NCI-H1930 (cell line): ENCODE measurements at places on chromosomes 4 and X.

DNA sequence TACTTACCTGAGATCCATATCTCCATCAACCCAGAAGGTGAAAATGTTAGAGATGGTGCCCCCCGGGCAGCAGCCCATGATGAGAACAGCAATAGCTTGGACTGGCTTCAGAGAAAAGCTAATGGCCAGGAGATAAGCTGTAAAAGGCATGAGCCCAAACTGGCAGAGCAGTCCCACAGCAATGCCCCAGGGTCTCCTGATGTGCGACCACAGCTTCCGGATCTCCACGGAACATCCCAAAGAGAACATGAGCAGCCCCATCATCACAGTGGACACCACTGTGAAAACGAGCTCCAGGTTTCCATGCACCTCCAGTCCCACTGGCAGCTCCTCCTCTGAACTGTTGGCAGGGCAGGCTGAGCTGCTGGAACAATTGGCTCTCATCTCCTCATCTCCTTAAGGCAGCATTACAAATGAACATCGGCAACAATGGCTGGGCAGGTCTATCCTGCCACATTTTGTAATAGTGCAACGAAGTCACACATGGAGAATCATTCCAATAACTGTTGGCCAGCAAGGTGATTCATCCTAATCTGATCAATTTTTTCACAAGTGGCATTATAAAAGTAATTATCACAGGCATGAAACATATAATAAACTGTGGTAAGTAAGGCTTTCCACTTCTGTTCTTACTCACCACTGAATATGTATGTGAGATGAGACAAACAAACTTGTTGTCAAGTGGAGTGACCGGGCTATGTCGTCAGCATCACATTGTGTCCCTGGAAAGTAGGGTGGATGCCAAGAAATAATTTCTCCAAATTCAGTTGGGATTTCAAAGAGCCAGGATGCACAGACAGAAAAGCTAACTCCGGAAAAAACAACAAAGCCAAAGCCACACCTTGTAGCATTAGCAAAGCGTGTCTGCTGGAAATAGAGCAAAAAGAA lies at the start of gene SLC10A6:
TSS of gene SLC10A6 (minus strand) at position 653 of the 888 bp plus-strand sequence. CDS start at position 384, 269 bp downstream.
- no peak for DNase-seq

DNA sequence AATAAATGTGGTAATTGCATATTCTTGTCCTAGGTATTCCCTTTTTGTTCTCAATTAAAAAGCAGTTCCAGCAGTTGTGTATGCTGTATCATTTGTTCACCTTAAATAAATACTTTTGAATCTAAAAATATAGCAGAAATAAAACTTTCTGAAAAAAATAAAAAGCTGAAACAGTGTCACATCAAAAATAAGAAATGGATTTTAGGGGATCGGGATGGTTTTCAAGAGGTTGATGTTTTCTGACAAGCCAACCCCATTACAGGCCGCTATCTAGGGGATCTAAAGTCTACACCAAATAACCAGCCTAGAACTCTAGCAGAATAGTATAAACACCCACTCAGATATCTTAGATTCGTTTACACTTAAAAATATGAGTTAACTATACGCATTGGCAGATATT lies 95.4 kb upstream of the MAML3 start:
- DNase-seq, result no peak

DNA sequence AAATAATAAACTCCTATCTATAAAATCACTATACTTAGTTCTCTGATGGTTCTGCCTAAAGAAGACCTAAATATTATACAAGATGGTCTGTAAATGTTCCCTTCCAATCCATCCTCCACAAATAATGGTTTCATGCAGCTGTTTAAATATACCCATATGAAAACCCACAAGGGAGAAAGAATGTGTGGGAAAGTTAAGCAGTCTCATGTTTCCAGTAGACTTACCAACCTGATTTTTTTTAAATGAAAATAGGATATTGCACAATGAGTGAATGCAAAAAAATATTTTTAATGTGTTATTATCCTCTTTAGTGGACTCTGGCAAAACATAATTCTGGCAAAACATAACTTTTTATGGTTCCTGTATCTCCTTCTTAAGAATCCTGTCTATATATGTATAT lies 23.3 kb downstream of the CAMK2D start:
- DNase-seq, result no peak

DNA sequence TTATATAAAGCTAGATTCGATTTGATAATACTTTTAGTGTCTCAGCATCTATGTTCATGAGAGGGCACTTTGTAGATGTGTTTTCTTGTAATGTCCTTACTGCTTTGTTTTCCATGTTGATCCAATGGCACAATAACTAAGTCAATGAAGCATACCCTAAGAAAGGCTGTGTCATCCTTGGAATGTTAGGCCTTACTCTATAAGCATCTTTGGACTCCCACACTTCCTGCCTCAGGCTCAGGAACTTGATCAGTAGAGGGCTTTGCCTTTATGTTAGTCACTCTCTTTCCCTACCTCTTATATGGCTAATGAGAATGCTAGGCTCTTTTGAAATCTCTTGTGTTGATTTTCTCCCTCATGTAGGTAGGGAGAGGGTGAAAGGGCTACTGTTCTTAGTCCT lies 33.2 kb upstream of the EDA2R start:
- DNase-seq, result no peak

DNA sequence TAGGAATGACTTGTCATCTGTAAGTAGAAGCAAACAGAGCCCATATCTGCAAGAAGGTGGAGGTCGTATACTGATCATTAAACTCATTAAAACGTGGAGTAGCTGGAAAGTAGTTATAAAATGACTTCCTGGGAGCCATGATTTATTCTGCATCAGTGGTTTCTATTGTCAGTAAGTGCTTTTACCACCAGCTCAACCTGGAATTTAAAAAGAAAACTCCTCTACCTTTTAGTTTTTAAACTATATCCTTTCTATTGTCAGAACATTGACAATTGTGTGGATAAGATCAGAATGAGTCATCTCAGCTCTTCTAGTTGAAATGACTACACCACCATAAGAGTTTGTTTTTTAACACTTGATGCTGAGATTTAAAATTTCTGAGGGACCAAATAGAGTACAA lies 651.2 kb upstream of the GALNT7 start:
- DNase-seq, result no peak

DNA sequence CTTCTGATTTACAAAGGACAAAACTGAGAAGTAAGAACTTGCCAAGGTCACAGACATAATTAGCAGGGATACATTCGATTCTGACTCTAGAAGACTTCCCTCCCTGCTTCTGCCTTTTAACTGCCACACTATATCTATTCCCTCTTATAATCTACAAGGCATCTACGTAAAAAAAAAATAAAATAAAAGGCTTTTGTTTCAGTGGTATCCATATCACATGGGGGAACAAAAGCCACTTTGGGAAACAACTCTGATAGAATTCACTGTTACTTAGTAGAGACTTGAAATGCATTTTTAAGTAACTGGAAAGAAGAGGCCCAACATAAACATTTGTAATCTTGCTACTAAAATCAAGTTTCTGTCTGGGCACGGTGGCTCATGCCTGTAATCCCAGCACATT lies 247.2 kb downstream of the SCFD2 start:
- DNase-seq, result no peak

DNA sequence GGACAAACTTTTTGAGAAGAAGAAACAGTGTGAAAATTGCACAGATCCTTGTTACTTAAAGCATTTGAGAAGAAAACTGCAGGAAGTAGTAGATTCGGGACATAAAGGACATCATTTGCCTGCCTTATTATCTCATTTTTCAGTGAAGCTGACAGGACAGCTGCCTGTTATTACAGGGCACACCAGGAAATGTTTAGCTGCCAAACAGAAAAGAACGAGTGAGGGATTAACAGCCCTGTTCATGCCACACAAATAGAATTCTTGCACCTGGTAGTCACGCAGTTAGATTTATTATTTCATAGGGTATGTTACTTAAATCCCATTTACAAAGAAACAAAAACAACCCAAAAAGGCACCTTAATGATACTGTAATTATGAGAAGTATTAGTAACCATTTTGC lies 100.6 kb downstream of the CHIC2 start:
- DNase-seq, result peak; percentile 95

- DNase-seq, result no peak
These were observed 20.9 kb downstream of the INTS6L start for GRCh38 chrX:135541351-135541750.

- DNase-seq, result no peak
These were observed 9.0 kb upstream of the PRSS48 start for GRCh38 chr4:151267822-151268535.

- no peak for DNase-seq
These were observed 69.6 kb upstream of the MTNR1A start for GRCh38 chr4:186624951-186625350.

DNA sequence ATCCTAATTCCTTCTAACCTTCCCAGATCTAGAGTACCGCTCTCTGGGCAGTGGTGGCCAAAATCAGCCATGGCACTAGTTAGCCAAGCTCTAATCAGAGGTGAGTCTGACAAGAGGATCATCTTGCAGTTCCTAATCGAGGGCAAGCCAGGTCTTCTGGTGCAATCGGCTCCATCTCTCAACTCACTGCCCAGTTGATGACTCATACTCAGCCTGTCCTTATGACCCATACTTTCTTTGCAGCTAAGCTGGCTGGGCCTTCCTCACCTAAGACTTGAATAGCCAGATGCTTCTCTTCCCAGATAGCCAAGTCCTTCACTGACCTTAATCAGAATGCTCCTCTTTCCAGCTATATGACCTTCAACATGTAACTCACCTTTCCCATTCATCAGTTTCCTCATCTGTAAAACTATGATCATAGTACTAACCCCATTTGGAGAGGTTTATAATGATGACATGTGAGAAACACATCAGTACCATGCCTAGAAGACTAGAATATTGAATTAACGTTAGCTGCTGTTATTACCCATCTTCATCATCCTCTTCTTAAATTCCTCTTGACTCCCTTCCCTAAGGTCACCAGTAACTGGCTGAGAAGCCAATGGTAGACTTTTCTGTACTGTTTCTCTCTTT lies 57.1 kb downstream of the RELL1 start:
- DNase-seq, result no peak

DNA sequence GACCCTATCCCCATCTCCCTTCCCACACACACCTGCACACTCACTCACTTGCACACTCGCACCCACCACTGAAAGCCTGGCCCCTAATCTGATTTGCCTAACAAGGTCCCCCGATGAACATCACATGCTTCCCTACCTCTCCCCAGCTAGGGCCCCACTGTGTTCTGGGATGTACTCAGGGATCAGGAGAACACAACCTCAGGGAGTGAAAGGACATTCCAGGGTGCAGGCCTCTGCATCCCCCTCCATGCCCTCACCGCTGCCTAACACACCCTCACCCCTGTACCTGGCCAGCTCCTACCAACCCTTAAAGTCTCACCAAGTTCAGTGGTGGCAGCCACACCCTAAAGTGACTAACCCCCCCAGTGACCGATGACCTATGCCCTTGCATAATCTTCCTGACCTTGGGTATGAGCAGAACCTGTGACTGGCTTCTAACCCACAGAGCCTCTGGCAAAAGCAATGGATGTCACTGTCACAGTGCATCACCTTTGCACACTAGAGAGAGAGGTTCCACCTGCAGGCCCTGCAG lies 2.4 kb upstream of the AFAP1 start:
- DNase-seq, result no peak

- DNase-seq, result no peak
These were observed 87.8 kb upstream of the BMPR1B start for GRCh38 chr4:94669672-94670664.

- DNase-seq, result no peak
These were observed 212.9 kb downstream of the TEX13C start for GRCh38 chrX:125532411-125533089.

- DNase-seq, result no peak
These were observed 123.7 kb downstream of the ARHGAP10 start for GRCh38 chr4:147855571-147856009.

DNA sequence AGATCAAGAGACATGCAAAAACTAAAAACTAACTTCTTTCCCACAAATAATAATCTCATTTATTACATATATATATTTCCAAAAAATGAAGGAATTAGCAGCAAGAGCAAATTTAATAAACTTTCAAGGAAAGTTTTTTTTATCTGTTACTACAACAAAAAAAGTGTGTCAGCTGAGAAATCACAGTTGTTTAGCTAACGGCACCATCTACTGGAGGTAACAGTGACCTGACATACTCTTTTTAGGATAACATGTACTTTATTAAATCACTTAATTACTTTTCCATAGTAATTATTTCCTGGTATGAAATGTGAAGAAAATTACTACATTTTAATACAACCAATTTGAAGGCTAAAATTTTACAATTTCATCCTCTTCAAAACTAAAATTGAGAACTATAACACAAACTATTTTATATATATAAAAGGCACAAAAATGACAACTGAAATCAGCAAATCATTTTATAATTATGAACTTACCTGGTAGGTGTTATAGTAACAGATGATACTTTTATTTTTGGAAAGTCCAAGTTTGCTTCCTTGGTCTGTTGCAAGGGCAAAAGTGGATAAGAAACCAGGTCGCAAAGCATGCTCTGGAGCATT lies 9.1 kb downstream of the LAMTOR3 start:
- DNase-seq, result no peak

DNA sequence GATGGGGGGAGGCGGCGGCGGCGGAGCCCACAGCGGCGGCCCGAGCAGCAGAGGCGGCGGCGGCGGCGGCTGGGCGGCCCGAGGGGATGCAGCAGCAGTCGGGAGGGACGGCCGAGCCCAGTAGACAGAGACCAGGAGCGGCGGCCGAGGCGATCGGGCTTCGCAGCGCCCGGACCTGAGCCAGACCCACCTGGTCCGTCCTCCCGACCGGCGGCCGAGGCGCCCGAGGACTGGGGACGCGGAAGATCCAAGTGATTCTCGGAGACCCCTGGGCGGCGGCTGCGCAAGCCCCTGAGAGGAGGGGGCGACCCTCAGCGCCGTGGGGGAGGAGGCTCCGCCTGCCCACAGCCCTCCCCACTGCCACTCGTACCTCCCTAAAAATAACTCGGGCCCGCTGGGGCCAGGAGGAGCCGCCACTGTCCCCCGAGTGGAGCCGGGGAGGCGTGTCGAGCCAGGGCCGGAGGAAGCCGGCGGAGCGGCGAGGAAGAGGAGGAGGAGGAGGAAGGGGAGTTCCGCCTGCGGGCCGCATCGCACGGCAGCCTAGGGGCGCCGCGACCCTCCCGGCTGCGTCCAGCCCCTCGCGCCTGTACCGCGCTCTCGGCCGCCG lies 608 bp downstream of the RAPGEF2 start:
- peak; percentile 15 for DNase-seq

- DNase-seq, result no peak
These were observed 20.5 kb upstream of the GPR78 start for GRCh38 chr4:8559524-8560264.

DNA sequence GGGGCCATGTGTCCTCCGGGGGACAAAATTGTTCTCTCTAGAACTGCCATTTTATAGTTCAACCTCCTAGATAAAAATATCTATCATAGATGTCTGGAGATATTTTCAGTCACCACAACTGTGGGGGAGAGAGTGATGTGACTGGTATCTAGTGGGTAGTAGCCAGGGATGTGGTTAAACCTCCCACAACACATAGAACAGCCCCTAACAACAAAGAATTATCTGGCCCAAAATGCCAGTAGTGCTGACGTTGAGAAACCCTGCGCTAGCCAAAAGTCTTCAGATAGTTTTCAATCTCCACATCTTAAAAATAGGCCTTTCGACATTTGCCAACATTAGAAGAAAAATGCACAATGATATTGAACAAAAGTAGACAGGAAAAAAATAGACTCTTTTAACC lies 19.0 kb upstream of the SUPT20HL2 start:
- no peak for DNase-seq

GRCh38 chr4:41141900-41142299 lies 72.4 kb downstream of the APBB2 start:
- DNase-seq, result no peak
